ENCODE measurements at places on chromosomes 3 and 15. TPM values are rescaled to one million over a fixed set of nuclear protein-coding genes. Genes with fewer than 3 reads are reported as not detected.

Gene BLOC1S6
- total RNA-seq, result 65.4 TPM

Gene CLDN16
- total RNA-seq, result under 0.01 TPM

Gene ARPP21
- total RNA-seq, result not detected

Gene TMCO5A
- not detected for total RNA-seq

Gene DPPA4
- not detected for total RNA-seq

Gene ZNF860
- 0.28 TPM for total RNA-seq

Gene TF
- 0.28 TPM for total RNA-seq

Gene CACNA1D
- 0.14 TPM for total RNA-seq
